Stimulated activated CD4-positive, alpha-beta T cell treated with anti-CD3 and anti-CD28 coated beads, Interleukin-15, amount 100 ng/mL, for 1 hour (primary cell): ENCODE measurements at places on chromosomes 5 and 9.

- DNase-seq = no peak
Observed at GRCh38 chr5:180052211-180052818, 19.2 kb downstream of the RNF130 start.

DNA sequence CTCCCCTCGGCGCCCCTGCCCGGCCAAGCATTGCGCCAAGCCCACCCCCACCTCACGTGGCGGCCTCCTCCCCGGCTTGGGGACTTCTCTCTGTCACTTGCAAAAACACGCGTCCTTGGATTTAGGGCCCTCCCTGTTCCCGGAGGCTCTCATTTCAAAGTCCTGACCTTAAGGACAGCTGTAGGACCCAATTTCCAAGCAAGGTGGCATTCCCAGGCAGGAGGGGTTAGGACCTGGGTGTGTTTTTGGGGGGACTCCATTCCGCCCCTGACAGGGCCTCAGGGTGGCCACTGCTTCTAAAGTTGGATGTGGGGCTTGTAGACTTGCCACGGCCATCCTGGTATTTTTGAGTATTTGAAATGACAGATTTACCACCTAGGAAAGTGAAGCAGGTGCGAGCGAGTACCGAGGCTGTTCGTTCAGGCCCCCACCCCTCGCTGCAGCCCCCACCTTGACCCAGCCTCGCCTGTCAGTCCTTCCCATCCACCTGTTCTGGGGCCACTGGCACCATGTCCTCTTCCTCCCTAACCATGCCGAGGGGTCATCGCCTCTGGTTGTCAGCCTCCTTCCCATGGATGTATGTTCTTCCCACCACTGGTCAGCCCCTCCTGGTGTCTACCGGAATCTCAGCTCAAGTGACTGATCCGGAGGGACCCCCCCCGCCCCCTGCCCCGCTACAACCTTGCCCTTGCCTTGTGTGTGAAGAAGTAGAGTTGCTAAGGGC is 52.4 kb downstream of the MRPL36 start:
- no peak for DNase-seq

DNA sequence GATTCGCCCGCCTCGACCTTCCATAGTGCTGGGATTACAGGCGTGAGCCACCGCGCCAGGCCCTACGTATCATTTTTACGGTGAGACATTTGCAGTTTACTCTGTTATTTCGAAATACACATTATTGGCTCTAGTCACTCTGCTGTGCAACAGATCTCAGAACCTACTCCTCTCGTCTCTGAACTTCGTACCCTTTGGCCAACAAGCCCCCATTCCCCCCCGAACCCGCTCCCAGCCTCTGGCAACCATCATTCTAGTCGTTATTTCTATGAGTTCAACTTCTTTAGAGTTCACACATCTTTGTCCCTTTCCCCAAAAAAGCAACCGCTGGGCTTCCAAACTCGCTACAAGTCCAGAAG is 735 bp downstream of the PTGR1 start:
- DNase-seq = no peak

- no peak for DNase-seq
Observed at GRCh38 chr5:150320044-150320613, 17.4 kb upstream of the ARSI start.

DNA sequence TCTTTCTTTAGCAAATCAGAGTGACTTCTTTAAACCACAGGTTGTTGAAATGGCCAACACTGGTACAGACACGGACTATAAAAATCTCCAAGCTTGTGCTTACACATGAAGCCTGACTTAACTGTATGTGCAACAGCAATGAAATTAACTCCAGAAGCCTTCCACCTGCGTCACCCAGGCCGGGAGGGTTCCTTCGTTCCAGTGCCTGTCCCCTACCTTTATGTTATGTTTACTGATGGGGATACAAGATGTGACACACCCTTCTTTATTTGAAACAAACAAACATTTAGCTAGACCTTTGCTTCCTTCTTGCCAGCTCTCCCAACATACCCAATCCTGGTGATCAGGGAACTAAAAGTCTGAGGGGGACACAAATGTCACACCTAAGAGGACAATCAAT is 66.0 kb downstream of the GOLPH3 start:
- no peak for DNase-seq

DNA sequence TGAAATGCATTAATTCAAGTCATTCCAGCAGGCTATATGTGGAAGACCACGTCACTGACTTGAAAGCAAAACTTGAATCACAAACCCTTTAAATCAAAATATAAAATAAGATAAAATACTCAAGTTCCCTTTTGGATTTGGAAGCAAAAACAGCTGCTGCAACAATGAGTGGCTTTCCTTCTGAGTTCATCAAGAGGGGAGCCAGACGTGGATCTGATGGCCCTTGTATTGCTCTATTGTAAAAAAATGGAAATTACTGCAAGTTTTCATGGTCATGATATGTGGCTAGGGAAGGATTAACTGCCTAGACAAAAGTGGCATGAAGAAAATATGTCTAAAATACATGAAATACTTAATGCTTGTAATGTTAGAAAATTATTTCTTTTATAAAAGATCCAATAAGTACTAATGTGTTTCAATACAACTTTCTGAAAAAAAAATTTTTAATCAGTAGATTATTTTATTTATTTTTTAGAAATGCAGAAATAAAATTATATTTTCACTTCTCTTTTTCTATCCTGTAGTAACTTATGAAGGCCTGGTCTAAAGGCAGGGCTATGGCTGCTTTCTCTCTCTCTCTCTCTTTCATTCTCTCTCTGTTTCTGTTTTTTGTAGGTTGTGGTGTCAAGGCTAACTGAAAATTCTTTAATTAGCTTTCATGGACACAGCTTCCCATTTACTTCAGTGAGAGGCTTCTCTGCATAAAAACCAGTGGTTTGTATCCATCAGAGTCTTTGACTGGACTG is 24.0 kb downstream of the LIX1 start:
- no peak for DNase-seq

DNA sequence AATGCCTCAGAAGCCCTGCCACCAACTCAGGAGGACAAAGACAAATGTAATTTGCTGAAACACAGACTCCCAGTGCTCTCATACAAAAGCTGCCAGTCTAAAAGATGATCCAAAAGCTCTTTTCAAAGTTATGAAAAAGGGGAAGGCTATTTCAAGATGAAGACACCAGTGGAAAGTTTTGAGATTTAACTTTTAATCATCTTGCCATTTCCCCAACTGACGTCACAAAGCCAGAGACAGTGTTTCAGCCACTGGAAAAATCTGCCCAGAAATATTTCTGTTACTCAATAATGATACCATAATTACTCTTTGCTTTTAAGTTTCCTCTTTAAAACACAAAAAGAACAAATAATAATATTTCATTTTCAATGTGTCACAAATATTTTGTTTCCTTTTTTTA is 20.9 kb downstream of the ENG start:
- DNase-seq = no peak

GRCh38 chr9:75881761-75882160 is 8.7 kb upstream of the PCSK5 start:
- DNase-seq = no peak

DNA sequence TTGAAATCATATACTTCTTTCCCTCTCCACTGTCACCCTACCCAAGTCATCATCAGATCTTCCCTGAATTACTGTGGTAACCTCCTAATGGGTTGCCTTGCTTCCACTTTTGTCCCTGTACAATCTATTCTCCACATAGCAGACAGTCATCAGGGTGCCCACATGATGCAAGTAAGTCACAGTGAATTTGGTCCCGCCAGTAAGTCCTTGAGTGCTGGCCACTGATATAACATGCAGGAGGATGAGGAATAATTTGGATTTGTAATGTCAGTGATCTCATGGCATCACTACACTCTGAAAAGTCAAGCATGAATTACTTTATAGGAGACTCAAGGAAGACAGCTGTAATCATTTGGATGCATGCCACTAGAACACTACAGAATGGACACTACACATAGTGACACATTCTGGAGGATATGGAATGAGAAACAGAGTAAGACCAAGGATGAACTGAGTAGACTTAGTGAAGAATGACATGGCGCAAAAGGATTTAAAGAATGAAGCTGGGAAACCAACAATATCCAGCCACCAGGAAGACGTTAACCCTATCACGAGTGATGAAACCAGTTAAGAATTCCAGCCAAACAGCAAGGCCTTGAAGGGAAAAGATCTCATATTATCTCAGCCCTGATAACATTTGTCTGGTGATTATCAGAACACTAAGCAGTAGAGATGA is 28.6 kb downstream of the MARCHF3 start:
- DNase-seq = no peak

- DNase-seq = no peak
Observed at GRCh38 chr9:76552751-76553455, 93.9 kb downstream of the GCNT1 start.

- DNase-seq = no peak
Observed at GRCh38 chr5:74257645-74258313, 382.7 kb downstream of the ENC1 start.

DNA sequence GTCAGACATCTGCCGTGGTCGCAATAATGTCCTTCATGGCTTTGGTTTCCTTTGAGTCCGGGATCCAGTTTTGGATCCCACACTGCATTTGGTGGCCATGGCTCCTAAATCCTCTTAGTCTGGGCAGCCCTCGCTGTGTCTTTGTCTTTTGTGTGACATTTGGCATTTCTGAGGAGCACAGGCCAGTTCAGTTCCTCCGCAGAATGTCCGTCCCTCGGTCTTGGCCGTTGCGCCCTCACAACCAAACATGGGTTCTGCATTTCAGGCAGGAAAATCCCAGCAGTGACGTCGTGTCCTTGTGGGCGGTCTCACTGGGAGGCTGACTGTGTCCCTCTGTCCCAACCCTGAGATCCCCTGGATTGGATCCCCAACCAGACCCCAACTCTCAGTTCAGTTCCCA is 172.9 kb upstream of the PPP1R26 start:
- no peak for DNase-seq
